ENCODE measurements at places on chromosomes 16 and 17.

- DNase-seq: no peak
Measured at GRCh38 chr16:2963723-2964474, at the start of gene KREMEN2. TSS of gene KREMEN2 (plus strand) at chr16:2964275. CDS start at chr16:2964521, 246 bp downstream.

DNA sequence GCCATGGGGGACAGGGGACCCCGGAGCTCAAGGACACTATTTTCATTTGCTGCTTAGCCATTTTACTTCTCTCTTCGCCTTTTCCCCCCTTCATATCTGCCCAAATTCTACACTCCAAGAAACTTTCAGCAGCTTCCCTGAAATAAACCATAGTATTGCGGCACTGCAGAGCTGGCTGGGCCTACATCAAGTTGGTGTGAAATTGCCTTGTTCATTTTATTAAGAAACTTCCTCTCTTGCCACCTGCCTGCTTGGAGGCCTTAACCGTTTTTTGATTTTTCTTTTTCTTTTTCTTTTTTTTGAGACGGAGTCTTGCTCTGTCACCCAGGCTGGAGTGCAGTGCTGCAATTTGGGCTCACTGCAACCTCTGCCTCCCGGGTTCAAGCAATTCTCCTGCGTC, 7.4 kb upstream of the CPNE2 start:
- no peak for DNase-seq

DNA sequence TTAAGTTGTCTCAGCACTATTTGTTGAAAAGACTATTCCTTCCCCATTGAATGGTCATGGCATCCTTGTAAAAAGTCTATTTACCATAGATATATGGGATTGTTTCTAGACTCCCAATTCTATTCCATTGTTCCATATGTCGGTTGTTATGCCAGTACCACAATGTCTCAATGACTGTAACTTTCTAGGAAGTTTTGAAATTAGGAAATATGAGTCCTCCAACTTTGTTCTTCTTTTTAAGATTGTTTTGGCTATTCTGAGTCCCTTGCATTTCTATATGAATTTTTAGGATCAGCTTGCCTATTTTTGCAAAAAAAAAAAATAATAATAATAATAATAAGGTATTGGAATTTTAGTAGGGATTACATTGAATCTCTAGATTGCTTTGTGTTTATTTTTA, 43.0 kb upstream of the ABCA3 start:
- no peak for DNase-seq

DNA sequence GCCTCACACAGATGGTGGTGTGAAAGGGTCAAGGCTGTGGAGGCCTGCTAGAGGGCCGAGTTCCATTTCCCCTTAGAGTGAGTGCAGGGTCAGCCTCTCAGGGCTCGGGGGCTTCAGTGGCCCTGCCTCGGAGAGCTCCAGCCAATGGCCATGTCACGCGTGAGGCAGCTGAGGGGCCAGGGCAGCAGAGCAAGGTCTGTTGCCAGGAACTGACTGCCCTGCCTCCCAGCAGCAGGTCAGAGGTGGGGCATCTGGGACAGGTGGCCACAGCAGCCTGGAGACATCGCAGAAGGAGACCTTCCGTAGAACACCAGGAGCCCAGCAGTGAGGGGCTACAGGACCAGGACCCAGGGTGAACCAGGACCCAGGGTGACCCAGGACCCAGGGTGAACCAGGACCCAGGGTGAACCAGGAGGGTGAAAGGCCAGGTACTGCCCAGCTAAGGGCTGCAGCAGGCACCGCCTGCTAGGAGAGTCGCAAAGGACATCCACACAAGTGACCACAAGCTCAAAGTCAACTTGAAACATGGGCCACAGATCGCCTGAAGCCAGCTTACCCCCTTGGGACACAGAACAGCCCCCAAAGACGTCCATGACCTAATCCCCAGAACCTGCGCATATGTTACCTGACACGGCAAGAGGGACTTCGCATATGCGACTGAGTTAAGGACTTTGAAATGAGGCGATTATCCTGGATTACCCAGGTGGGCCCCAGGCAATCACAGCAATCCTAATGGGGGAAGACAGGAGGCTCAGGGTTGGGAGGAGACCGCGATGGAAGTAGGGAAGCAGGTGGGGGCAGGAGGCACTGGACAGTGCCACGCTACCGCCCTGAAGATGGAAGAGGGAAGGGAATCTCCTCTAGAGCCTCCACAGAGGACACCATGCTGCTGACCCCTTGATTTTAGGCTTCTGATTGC, 4.8 kb upstream of the MEAK7 start:
- no peak for DNase-seq

DNA sequence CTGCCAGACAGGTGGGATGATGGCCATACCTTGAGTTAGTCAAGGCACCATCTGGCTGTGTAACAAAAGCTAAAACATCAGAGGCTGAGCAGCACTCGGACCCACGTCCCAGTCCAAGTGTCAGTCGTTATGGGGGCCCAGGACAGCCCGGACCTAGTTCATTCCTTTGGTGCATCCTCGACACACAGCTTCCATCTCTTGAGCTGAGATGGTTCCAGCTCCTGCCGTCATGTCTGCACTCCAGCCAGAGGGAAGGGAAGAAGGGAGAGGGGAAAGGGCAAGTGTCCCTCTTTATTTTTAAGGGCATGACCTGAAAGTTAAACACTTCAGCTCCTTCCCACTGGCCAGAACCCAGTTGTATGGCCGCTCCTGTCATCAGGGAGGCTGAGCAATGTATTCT, 218.0 kb downstream of the SEC14L1 start:
- no peak for DNase-seq

- no peak for DNase-seq
Measured at GRCh38 chr16:4392382-4393239, 21.0 kb downstream of the VASN start.

GRCh38 chr16:11270602-11271162, 1.6 kb upstream of the TNP2 start:
- no peak for DNase-seq

All from stimulated activated CD4-positive, alpha-beta T cell treated with anti-CD3 and anti-CD28 coated beads, TNF-alpha, amount 100 ng/mL, for 1 hour (primary cell).